Retina (tissue), 1 donor: ENCODE measurements at places on chromosomes 11 and 22.

DNA sequence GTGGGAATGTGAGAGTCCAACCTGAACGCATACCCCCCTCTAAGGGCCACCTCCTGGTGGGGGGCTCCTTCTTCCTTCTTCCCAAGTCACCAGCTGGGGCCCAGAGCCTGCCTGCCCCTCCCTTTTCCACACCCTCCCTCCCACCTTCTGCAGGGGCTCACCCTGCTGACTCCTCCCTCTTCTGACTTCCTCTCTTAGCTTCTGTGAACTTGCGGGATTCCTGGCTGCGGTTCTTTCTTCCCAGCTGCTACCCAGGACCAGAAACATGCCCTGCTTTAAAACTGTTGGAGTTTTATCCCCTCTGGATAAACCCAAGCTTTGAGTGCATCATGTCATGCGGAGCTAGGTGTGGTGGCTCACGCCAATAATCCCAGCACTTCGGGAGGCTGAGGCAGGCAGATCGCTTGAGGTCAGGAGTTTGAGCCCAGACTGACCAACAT is 10.2 kb downstream of the LRRC74B start:
- DNase-seq, result no peak

DNA sequence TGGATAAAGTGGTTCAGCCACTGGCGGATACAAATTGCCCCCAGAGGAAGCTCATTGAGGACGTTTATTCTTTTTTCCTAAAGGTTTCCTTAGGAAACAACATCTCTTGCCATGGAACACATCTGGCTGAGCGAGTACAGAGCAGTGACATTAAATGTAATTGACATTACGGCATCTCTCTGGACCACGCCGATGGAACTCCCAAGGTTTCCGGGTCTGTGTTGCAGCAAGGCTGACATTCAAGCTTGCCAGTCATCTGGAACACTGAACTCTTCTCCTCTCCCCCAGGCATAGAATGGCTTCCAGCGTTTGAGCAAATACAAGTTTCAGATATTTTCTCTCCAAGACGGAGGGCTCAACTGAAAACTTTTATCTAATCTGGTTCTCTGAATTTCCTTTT is 42.1 kb downstream of the CLMP start:
- DNase-seq, result peak; percentile 67

DNA sequence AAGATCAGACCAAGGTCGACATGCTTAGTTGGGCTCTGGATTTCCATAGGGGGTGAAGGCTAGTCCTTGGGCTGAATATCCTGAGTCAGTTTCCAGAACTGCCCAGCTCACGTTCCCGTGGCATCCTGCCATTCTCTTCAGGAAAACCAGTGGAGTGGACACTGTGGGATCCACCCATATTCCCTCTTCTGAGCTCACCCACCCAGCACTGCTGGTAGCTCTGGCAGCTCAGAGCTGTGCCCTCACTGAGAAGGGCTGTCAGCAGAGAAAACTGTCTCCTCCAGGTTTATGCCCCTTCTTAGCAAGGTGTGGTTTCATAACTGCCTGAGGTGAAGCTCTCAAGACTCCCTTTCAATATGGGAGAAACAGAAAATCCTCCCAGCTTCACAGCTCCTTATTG is 111.7 kb downstream of the GGTLC2 start:
- no peak for DNase-seq

GRCh38 chr22:32986766-32987040 is 71.5 kb downstream of the SYN3 start:
- DNase-seq, result no peak
